ENCODE measurements at places on chromosomes 7 and 10.

DNA sequence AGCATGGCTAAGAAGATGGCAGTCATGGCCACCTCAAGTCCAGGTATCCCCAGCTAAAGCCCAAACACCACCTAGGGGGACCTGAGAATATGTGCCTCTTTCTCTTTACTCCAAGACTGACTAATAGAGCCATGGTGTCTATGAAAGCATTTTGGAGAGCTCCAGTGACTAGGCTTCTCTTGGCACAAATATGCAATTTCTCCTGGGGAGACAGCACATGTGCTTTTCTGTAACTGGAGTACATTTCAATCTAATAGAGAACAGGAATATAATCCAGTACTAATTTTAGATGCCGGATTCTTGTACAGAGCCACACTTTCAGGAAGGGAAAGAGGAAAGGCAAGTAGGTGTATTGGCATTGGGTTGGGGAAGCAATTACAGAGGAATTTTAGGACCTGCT lies 260.1 kb downstream of the BMPER start:
- DNase-seq: no peak

- DNase-seq: no peak
Observed at GRCh38 chr7:74032191-74032490, 4.2 kb downstream of the ELN start.

DNA sequence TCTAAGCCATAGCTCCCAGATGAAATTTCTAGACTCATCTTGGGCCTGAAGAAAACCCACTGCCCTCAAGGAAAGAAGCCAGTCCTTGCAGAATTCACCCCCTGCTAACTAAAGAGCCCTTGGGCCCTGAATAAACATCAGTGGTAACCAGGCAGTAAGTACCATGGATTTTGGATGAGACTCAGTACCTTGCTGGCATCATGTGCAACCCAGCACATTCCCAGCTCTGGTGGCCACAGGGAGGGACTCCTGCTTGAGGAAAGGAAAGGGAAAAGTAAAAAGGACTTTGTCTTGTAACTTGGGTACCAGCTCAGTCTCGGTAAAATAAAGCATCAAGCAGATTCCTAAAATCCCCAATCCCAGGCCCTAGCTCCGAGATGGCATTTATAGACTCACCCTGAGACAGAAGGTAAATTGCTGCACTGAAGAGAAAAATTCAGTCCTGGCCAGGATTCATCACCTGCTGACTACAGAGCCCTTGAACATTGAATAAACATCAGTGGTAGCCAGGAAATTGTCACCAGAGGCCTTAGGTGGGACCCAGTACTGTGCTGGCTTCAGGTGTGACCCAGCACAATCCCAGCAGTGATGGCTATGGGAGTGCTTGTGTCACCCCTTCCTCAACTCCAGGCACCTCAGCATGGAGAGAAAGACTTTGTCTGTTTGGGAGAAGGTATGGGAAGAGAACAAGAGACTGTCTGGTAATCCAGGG lies 31.2 kb upstream of the SFTPD start:
- no peak for DNase-seq

DNA sequence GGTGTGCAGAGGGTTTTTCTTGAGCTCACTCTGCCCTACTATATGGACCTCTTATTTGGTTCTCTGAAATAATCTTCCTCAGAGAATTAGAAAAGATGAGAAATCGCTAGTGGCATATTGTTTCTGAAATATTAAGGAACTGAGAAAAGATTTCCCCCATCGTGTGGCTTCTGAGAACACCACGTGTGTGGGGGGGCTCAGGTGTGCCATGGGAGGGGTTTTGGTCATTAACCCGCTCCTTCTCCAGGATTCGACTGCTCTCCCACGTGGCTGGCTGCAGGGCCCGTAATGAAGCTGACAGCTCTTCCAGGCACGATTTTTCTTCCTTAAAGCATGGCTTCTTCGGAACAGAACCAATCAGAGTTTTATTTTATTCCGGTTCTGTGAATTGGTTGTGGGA lies 67.7 kb downstream of the XRCC2 start:
- DNase-seq: no peak

DNA sequence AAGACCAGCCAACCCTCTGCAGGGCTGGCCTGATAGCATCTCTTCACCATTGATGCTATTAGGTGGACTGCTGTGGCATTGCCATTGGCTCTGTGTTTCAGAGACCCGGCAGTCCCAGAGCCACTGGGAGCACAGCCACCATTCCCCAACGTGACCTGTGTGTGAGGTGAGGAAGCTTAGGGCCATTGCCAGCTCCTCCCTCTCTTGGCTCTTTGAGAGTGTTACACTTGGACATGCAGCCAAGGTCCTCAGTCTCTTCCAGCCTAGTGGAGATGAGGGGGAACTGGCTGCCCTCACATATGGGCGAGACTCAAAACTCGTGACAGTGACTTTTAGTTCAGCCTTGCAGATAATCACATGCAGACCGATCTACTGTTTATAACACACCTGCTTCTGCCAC lies 39.3 kb upstream of the HMX3 start:
- DNase-seq: no peak

DNA sequence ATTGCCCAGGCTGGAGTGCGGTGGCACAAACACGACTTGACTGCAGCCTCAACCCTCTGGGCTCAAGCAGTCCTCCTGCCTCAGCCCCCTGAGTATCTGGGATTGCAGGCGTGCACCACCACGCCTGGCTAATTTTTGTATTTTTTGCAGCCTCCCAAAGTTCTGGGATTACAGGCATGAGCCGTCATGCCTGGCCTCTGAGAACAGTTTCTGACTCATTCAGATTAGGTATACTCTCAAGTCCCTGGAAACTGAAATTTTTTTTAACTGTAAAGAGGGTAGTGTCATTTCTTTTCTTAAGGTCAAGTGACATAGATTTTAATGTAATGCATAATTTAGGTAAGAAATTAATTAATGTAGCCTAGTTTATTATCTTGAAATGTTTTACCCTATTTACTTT lies 104.7 kb downstream of the SEPTIN7 start:
- no peak for DNase-seq

DNA sequence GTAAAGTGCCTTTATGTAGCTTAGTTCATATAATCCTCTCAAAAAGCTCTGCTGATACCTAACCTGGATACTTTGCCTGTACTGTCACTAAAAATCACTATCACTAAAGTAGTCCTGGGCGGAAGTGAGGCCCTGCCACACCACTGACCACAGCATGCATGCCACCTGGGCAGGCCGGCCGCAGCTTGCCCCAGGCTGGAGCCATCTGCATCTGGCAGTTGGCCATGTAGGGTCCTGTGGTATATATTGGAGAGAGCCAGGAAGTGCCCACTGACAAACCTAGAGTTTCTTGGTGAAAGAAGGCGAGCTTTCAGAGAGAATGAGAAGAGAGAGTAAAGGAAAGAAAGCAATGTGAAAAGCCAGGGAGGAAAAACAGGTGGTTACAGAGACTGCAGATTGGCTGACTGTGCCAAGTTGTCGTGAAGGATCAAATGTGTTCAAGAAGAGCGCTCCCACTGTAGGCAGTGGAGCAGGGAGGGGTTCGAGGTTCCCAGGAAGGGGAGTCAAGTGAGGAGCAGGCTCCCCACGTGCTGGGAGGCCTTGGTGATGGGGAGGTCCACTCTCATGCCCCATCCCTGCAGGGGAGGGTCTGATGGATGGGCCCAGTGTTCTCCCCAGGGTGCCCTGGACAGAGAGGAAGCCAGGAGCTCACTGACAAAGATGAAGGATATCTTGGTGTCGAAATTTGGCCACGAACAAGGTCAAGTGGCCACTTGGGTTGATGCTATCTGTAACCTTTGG lies 13.6 kb downstream of the LOXL4 start:
- no peak for DNase-seq

DNA sequence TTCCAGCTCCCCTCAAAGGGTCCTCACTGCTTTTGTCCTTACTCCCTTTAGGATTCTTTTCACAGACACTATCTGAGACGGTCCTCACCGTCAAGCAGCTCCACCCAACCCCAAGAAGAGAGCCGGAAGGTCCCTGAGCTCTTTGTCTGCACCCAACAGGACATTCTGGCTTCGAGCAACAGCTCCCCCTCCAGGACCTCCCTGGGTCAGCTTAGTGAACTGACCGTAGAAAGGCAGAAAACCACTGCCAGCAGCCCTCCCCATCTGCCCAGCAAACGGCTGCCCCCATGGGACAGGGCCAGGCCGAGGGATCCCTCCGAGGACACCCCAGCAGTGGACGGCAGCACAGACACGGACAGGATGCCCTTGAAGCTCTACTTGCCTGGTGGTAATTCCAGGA lies 19.9 kb downstream of the MINDY4 start:
- no peak for DNase-seq

DNA sequence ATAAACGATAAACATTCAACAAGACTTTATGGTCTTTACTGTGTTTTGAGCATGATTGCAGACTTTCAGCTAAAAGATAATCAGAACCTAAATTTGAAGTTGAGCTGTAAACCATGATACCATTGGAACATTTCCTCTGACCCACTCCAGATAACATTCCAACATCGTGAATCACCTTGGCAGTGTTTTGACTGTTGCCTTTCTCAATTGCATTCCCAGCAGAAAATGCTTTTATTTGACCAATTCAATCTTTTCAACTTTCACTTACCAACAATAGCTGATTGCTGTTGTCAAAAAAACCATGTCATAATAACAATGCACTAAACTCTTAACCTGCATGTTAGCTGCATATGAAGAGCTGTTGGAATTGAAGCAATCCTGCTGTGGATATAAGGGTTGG lies 165.5 kb downstream of the MDFIC start:
- DNase-seq: no peak

DNA sequence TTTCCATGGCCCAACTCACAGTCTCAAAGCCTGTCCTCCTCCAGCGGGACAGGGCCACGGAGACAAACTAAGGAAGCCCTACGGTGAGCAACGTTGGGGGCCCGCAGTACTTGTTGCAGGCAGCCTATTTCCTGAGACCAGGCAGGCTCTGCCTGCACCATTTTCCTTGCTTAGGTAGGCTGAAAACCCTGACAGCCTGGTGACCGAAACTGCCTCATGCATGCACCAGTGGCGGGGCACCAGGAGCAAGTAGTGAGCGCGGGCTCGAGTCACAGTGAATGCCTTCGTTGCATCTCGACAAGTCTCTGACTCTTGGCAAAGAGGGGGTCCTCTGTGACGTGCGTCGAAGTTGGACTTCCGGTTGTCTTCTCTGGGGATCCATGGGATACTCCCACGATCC lies 23.3 kb upstream of the ZNF273 start:
- no peak for DNase-seq

DNA sequence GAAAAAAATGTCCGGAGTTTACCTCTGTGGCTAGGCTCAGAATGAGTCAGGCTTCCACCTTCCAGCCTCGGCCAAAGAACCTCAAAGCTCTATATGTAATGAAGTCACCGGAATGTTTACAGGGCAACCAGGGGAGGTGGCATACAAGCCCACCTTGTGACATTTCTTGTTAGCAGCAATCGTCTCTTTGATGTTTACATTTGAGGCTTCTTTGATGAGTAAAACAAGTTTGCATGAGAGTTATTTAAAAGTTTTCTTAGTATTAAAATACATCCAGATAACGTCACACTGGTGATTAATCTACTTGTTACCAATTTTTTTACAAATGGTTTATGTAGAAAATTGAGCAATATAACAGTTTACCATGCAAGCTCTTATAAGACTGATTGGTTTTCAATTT lies 133.1 kb upstream of the ADAM12 start:
- DNase-seq: no peak

GRCh38 chr7:42493436-42494198 lies 256.6 kb upstream of the GLI3 start:
- DNase-seq: no peak

GRCh38 chr7:142885311-142886230 lies at the start of gene TRPV6:
TSS of gene TRPV6 (minus strand) at chr7:142885745.
- DNase-seq: peak; percentile 98

DNA sequence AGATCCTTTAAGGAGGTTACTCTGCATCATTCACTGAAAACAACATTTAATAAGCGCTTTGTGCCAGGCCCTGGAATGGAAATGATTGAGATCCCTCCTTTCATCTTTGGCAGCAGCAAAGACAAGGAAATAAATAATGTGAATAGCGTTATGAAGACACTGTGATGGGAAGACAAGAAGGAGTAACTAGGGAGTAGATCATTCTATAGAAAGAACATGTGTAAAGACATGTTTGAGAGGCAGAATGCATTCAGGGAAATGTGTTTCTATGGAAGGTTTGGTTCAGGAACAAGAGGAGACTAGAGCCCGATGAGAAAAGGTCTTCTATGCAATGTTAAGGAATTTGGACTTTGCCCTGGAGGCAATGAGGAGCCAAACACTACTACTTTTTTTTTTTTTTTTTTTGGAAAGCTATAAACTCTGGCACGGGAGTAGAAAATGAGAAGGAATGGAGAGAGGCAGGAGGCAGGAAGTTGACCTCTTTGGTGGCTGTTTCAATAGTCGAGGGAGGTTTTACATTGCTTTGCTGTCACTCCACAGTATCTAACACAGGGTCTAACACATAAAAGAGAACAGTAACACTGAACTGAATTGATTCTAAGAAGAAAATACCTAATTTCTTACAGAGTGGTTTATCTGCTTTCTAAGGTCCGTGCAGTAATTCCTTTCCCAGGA lies 44.9 kb downstream of the SMURF1 start:
- peak; percentile 23 for DNase-seq

- DNase-seq: no peak
Observed at GRCh38 chr7:71019706-71020105, 112.2 kb upstream of the GALNT17 start.

DNA sequence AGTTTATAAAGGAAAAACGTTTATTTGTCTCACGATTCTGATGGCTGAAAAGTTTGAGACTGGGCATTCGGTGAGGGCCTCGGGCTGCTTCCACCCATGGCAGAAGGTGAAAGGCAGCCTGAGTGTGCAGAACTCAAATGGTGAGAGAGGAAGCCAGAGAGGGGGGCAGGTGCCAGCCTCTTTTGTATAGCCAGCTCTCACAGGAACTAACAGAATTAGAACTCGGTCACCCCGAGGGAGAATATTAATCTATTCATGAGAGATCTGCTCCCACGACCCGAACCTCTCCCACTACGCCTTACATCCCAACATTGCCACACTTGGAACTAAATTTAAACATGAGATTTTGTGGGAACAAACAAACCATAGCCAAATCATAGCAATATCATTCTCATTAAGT lies 112.6 kb downstream of the ZPBP start:
- no peak for DNase-seq

GRCh38 chr10:24889639-24890038 lies 62.8 kb downstream of the PRTFDC1 start:
- DNase-seq: no peak
